Glutamatergic neuron (in vitro differentiated cells): ENCODE measurements at places on chromosomes 7 and 10. TPM values are rescaled to one million over a fixed set of nuclear protein-coding genes. Genes with fewer than 3 reads are reported as not detected.

Gene PTPRZ1
- total RNA-seq, result 11.4 TPM

DNA sequence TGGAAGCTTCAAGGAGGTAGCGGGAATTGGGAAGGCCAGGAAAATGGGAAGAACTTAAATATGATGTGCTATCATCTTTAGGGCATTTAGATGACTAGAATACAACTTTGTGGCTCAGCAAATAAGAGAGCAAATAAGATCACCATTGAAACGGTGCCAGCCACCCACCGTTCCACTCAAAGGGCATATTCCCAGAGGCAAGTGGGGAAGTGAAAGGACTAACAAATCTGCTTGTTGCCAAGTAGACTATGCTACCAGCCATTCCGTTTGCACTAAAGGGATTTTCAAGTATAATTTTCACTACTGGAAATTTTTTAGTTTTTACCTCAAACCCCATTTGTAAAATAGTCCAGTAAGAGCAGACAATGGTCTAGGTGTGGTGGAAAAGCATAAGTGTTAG, 4.0 kb upstream of the PPP1R3C start:
- no peak for DNase-seq
- no peaks in the 10 kb centered on the region for H3K36me3 ChIP-seq

Gene STEAP1B
- not detected for total RNA-seq

Gene STEAP4
- not detected for total RNA-seq

Gene SPDYE1
- total RNA-seq, result not detected

GRCh38 chr10:18719811-18720210, 60.6 kb downstream of the ARL5B start:
- H3K36me3 ChIP-seq, result no peaks in the 10 kb centered on the region
- DNase-seq, result no peak
- no peaks in the 10 kb centered on the region for H3K27me3 ChIP-seq
- no peaks in the 10 kb centered on the region for H3K4me1 ChIP-seq
- H3K27ac ChIP-seq, result no peak overlapping the region

- no peak for DNase-seq
- no peak overlapping the region for H3K27ac ChIP-seq
- peaks cover 2% of the 10 kb centered on the region for H3K27me3 ChIP-seq
- H3K4me3 ChIP-seq, result no peak overlapping the region
These were observed 234.9 kb downstream of the PARD3 start for GRCh38 chr10:34580214-34580613.

GRCh38 chr10:63749915-63750314, 228.7 kb downstream of the REEP3 start:
- H3K4me1 ChIP-seq, result no peaks in the 10 kb centered on the region
- no peak overlapping the region for H3K27ac ChIP-seq
- no peak overlapping the region for H3K4me3 ChIP-seq
- H3K27me3 ChIP-seq, result no peaks in the 10 kb centered on the region
- H3K36me3 ChIP-seq, result no peaks in the 10 kb centered on the region

Gene FAM24B
- total RNA-seq, result 15.9 TPM

Gene ADCYAP1R1
- total RNA-seq, result 0.71 TPM

GRCh38 chr10:93138113-93138870, 64.6 kb downstream of the CYP26A1 start:
- H3K27ac ChIP-seq, result no peak overlapping the region
- no peaks in the 10 kb centered on the region for H3K36me3 ChIP-seq
- H3K27me3 ChIP-seq, result peaks cover 2% of the 10 kb centered on the region
- H3K4me1 ChIP-seq, result no peaks in the 10 kb centered on the region
- no peak for DNase-seq
- no peak overlapping the region for H3K4me3 ChIP-seq

Gene UCN3
- total RNA-seq, result not detected
